T-helper 2 cell treated with Interferon-gamma antibody and Interleukin-4, amounts not matched to agents 100 ng/mL and 5 ng/mL, for 36 hours (primary cell): ENCODE measurements at places on chromosomes 7 and 10. TPM values are rescaled to one million over a fixed set of nuclear protein-coding genes. Genes with fewer than 3 reads are reported as not detected.

The GARS1 gene
- 151 and 165 TPM in 2 replicates for total RNA-seq

The CALCR gene
- total RNA-seq, result not detected in 2 replicates

The SPAM1 gene
- not detected in 2 replicates for total RNA-seq

The ASB10 gene
- total RNA-seq, result not detected in 2 replicates

The OR2A7 gene
- total RNA-seq, result 3.9 TPM in 2 replicates

The ATAD1 gene
- total RNA-seq, result 43.1 and 43.7 TPM in 2 replicates

The C10orf53 gene
- total RNA-seq, result not detected in 2 replicates
